Germinal center (tissue), 1 donor: ENCODE measurements at places on chromosomes 3 and 15.

DNA sequence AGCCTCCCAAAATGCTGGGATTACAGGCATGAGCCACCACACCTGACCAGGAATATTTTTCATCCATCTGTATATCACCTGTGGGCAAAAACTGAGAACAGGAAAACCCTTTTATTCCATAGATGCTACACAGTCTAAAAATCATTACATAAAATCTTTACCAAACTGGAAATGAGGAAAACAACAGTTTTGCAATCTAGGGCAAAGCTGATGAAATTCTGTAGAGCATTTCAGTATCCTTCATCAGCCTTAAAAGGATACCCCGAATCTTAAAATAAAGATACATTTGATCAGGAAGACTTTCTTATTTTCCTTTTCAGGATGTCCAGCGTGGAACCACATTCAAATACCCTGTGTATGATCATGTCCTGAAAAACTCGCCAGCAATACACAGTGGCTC lies 7.1 kb downstream of the SIAH2 start:
- no peak for DNase-seq

DNA sequence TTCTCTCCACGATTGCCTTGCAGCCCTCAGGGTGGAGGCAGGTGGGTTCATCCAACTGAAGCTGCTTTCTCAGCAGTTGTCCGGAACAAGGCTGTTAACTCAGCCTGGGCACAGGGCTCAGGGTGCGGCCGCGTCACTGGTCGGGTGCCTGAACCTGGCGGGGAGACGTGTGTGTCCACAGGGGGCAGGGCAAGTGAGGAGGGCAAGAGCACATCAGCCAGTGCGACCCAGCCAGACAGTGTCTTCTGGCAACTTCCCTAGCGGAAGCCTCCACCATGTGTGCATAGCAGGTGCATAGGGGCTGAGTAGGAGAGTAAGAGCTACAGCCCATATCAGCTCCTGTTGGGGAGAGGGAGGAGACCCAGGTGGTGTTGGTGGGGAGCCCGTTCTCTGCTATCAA lies 150.4 kb upstream of the THRB start:
- no peak for DNase-seq

GRCh38 chr3:47715928-47716327 lies 65.8 kb downstream of the SMARCC1 start:
- DNase-seq = no peak

DNA sequence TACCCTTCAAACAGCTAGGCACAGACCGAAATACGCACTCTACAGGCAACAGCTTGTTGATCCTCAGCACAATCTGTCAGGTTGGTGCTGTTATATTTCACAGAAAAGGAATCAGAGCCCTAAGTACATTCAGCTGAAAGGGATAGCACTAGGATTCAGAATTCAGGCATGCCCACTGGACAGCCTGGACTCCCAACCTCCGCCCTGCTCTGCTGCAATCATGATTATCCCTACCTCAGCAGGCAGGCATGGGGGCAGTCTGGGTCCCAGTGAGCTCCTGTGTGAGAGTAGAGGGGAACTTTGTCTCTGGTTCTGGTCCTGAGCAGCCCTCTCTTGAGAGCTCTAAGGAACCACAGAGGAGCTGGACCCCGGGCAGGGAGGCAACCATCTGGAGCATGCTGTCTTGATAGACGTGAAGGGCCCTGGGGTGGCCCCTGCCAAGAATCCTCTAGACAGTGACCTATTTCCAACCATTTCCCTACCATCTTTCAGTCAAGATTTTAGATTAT lies 23.4 kb upstream of the NOX5 start:
- no peak for DNase-seq
